ENCODE measurements at places on chromosomes 3 and 15. TPM values are rescaled to one million over a fixed set of nuclear protein-coding genes. Genes with fewer than 3 reads are reported as not detected.
A peak's percentile ranks its signal among the peaks of the same experiment; 100 is the strongest.

The SLC28A2 gene
- not detected for total RNA-seq

The CELSR3 gene
- 7.4 TPM for total RNA-seq

The ABHD17C gene
- 3.0 TPM for total RNA-seq

The PIGZ gene
- total RNA-seq = 1.3 TPM

The SENP8 gene
- 0.40 TPM for total RNA-seq

- no peak for DNase-seq
Measured at GRCh38 chr3:71103430-71103921, 480.1 kb downstream of the FOXP1 start.

GRCh38 chr3:8885536-8886316, 77.5 kb downstream of the RAD18 start:
- DNase-seq = no peak

DNA sequence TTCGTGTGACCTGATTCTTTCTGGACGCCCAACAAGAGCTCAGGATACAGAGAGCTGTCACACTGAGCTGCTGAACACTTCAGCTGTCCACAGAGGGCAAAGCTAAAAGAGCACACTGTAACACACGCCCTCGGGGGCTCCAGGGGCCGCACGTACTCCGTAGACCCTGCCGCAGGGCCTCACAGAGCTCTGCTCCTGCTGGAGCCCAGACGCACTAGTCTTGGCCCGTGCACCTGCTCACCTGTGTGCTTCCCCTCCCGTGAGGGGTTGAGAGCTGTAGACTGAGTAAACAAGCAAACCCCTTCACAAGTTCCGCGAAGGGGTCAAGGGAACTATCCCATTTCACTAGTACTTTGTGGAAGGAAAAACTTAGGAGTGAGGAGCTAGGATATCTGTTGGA, 30.7 kb upstream of the TUSC7 start:
- DNase-seq = no peak

DNA sequence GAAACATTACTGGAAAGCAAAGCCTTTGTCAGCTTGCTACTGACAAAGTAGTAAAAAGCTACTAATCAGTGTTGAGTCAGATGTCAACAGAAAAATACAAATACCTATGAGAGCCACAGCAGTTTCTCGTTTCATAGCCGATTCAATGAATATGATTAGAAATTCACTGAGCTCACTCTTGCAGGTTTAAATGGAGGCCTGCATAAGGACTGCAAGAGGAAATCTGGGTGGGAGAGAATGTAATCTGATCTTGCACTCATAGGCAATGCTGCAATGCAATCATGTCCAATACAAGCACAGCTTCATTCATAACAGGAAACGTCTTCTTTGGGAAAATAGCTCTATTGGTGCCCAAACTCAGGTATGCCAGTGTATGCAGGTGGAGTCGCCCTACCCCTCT, 608.8 kb downstream of the ROBO2 start:
- no peak for DNase-seq

GRCh38 chr3:101574388-101575112, 570 bp downstream of the PCNP start:
- peak; percentile 14 for DNase-seq

GRCh38 chr3:65894126-65894525, 144.6 kb downstream of the MAGI1 start:
- no peak for DNase-seq

DNA sequence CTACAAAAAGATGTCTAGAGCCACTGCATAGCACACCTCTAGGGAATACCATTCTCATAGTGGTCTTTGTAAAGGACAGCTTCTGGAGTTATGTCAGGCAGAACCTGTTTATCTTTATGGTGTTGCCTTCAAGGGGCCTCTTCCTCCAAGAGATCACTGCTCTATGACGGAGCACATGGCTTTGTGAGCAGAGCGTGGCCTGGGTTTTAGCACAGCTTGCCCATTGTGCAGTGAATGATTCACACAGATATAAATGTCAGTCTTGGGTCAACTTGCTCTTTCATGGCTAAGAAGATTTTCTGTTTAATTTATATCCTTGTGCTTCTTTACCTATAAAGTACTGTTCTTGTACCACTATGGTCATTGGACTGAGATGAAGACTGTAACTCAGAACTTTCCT, 41.5 kb upstream of the RBMS3 start:
- no peak for DNase-seq

- no peak for DNase-seq
Measured at GRCh38 chr3:14389716-14390115, 12.7 kb upstream of the SLC6A6 start.

DNA sequence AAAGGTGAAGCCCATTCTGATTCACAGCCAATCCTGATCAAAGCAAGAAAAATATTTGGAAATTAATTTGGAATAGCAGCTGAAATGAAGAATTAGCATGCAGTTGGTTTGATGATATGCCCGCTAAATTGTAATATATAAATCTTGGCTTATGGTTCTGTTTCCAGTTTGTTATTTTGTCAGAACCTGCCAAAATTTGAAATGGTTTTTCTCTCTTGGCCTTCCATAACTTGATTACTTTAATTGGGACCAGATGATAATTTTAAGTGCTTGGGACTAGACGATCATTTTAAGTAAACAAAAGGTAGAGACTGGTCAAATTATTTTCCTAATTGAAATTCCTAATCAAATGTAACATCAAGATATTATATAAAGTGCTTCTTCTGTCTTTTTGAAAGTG, 842.4 kb downstream of the TBL1XR1 start:
- no peak for DNase-seq

- DNase-seq = no peak
Measured at GRCh38 chr3:55543181-55543614, 56.1 kb upstream of the WNT5A start.
